ENCODE measurements at places on chromosomes 16 and 17.

GRCh38 chr16:50812046-50812445, 70.2 kb downstream of the CYLD start:
- DNase-seq = no peak

- no peak for DNase-seq
Measured at GRCh38 chr17:16472539-16472938, 19.5 kb downstream of the LRRC75A start.

- DNase-seq = no peak
Measured at GRCh38 chr17:63676584-63676983, 23.3 kb downstream of the LIMD2 start.

- no peak for DNase-seq
Measured at GRCh38 chr16:57865746-57866528, 63.6 kb upstream of the KIFC3 start.

DNA sequence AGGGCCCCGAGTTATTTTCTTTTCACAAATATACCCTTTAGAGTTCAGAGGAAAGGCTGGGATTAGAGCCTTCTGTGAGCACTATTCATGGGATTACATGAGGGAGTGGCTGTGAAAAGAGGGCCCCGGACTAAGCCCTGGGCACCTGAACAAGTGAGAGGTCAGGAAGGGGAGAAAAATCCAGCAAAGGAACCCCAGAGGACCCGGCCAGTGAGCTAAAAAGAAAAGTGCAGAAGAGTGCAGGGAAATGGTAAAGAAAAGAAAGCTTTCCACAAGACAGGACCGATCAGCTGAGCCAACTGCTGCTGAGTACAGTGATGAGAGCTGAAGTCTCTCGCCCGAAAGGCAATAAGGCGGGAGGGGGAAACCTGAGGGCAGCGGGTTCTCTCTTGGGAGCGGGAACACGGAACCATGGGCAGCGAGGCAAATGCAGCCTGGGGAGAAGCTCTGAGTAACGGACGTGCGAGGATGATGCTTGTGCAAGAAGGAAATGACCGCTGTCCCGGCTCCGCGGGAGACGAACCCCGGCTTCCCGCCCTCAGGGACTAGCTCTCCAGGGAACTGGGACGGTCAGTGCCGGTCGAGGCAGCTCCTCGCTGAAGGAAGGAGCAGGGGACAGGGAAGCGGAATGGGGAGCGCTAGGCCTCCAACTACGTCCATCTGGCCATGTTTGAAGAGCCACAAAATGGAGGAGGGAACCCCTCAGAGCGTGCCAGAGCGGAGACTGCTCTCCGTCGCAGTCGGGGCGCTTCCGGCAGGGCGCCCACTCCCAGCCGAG, 665 bp upstream of the ALDH3A2 start:
- DNase-seq = peak; percentile 61

DNA sequence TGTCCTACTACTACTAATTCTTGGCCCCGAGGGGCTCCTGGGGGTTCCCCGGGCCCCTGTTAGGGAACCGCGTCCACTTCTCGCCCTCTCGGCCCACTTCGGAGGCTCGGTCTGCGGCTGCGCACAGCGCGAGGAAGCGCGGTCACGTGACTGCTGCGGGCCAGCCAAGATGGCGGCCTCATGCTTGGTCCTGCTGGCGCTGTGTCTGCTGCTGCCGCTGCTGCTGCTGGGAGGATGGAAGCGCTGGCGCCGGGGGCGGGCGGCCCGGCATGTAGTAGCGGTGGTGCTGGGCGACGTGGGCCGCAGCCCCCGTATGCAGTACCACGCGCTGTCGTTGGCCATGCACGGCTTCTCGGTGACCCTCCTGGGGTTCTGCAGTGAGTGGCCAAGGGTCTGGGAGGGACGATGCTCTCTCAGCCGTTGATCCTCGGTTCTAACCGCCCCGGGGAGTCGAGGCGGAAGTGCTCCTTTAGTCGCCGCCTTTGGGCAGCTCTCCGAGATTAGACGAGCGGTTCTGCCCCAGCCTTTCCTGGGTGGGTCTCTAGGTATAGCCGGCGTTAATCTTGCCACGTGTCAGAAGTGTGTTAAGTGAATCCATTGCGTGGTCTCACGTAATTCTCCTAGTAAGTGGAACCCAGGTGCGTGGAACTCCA, at the start of gene ALG1:
ALG1 (plus strand) TSS at position 163 of the 653 bp plus-strand sequence; CDS start at position 170, 7 bp downstream.
- DNase-seq = peak; percentile 82

GRCh38 chr16:30961384-30961783, 3.8 kb downstream of the SETD1A start:
- DNase-seq = no peak

GRCh38 chr16:53159781-53160436, 105.1 kb downstream of the CHD9 start:
- peak; percentile 31 for DNase-seq

DNA sequence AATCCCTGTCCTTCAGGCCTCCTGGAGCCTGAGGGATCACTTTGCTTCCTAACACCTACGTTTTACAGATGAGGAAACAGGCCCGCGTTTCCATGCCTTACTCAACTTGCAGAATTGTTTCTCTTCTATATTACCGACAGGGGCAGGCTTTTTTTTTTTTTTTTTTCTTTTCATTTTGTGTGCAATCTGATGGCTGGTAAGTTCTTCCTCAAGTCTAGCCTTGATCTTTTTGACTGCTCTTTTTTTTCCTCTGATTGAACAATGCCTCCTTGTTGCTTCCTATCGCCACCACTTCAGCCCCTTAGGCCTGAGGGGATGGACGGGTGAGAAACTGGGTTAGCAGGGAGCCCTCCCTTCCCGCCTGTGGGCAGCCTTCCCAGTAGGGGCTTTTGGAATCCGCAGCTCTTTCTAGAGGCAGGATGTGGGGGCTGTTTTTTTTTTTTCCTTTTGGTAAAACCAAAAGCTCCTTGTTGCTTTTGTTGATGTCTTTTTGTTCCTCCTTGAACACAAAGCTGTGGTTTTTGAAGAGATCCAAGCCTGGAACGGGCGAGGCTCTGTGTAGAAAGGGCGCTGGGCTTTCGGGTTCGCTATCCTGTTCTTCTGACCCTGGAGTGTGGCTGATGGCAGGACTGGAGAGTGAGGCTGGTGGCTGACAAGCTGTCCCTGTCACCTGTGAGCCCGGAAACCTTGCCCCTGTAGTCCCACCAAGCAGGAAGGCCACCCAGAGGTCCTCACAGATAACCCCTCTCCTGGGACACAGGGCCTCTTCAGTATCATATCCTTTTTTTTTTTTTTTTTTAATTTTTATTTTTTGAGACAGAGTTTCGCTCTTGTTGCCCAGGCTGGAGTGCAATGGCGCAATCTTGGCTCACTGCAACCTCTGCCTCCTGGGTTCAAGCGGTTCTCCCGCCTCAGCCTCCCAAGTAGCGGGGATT, 14.0 kb downstream of the LASP1 start:
- DNase-seq = no peak

- DNase-seq = no peak
Measured at GRCh38 chr16:89434490-89434889, 55.9 kb downstream of the ANKRD11 start.

DNA sequence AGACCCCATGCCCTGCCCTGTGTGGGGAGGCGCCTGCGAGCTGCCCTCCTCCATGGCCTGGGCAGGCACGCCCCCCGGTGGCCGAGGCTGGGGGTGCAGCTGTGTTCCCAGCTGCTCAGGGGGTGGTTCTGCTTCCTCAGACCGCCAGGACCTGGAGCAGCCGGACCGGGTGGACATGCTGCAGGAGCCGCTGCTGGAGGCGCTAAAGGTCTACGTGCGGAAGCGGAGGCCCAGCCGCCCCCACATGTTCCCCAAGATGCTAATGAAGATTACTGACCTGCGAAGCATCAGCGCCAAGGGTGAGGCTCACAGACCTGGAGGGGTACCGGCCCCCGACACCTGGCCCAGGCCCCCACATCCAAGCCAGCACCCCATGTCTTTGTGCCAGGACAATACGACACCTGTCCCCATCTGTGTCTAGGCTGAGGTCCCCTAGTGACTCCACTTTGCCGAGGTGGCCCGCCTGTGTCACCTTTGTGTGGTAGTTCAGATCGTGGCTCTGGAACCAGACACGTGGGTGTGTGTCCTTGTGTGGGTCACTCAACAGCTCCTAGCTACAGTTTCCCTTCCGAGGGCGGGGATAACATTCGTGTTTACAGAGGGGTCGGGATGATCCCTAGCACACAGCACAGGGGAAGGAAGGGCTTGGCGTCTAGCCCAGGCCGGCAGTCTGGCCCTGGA, 9.3 kb downstream of the GJD3 start:
- DNase-seq = peak; percentile 9

DNA sequence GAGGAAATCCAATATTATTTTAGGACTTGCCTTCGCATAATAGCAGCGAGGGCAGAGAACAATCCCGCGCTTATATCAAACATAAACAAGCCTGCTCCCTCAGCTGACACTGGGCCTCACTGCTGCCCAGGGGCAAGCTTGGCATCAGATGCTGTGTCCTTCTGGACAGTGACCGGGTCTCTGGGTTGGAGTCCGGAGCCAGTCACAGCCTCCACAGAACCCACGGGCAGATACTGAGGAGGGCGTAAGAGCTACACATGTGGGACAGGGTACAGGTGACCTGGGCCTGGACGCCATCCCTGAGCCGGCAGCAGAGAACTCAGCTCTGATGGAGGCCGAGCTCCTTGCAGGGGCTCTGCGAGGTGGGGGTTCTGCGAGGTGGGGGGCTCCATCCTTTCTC, 14.7 kb upstream of the ZNF469 start:
- no peak for DNase-seq

GRCh38 chr16:56632848-56633365, 448 bp downstream of the MT1M start:
- DNase-seq = no peak

GRCh38 chr17:77830816-77831473, 127.6 kb upstream of the TNRC6C start:
- no peak for DNase-seq

DNA sequence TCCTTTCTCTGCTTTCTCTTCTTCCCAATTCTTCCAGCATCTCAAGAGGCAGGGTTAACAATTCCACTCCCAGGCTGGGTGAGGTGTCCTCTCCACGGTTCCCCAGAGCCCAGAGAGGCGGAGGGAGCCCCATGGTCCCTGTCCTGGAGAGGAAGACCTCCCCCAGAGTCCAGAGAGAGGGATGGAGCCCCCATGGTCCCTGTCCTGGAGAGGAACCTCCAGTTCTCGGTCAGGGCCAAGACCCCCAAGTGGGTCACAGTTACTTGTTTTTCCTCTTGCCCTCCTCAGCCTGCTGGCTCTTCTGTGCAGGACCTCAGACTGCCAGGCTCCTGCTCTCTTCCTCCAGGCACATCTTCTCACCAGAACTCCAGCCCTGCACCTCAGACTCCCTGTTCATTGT, 135.2 kb downstream of the RPTOR start:
- no peak for DNase-seq

GRCh38 chr17:38601539-38602351, 4.0 kb downstream of the SRCIN1 start:
- no peak for DNase-seq

DNA sequence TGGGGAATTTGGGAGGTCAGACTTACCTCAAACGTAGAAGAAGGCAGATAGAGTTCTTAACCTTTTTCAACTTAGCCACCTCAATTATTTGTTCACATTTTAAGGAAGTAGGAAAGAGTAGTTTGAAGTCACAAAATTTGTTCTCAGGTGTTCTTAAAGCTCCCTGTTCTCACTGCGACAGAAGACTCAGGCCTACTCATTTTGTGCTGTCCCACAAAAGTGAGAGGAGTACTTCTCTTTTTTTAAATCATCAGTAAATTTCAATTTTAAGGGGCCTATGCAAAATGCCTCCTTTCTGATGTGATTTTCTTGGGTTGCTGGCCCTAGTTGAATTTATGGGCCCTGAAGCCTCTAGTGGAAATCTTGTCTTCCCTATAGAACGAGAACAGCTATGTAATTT, 133.4 kb downstream of the MAP2K6 start:
- DNase-seq = no peak

GRCh38 chr16:30740364-30741251, 7.6 kb upstream of the PHKG2 start:
- no peak for DNase-seq

DNA sequence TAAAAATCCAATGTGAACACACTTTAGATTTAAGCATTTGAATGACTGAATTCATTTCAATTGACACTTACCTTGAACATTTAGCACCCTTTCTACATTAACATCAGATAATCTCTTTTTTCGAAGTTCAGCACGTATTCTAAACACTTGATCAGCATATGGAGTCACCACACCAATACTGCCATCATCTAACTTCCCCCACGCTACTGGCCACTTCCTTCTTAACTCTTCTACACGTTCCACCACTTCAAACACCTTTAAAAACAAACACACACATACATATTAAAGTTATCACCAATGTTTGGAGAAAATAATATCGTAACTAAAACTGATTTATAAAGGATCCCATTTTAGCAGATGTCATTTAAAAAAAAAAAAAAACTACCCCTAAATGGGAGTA, 93.5 kb downstream of the CACNG1 start:
- DNase-seq = no peak

DNA sequence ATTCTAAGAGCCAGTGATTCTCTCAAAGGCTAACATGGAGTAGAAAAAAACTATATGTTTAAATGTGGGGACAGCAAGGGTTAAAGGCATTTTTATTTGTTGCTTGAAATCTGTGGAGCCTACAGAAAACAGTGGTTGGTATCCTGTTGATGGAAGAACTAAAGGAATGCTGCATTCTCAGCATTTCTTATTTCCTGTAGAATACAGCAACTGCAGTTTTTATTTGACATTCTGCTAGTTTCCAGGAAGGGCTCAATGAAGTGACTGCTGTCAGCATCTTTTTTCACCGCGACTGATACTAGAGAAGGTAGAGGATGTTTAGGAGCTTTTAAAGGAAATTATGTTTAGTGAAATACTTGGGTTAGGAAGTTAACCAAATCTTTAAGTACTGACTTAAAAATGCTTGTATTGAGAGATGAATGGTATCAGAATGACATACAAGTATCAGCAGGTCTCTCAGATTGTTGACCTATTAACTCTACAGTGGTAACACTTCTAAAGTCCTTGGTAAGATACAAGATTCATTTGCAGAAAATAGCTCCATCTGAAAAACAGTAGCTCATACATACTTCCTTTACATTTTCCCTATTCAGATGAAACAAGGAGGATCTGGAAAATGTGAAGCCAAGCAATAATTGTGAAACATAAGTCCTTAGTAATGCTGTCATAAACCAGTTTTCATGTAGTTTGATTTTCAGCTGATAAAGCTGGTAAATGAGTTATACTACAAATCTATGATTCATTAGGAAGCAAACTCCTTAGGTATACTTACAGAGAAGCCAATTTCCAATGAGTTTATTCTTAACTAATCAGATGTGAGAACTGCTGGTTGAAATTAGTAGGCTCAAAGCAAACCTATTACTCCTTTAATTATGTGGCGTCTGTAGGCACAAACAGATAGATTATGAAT, 15.2 kb downstream of the CLTC start:
- DNase-seq = no peak

DNA sequence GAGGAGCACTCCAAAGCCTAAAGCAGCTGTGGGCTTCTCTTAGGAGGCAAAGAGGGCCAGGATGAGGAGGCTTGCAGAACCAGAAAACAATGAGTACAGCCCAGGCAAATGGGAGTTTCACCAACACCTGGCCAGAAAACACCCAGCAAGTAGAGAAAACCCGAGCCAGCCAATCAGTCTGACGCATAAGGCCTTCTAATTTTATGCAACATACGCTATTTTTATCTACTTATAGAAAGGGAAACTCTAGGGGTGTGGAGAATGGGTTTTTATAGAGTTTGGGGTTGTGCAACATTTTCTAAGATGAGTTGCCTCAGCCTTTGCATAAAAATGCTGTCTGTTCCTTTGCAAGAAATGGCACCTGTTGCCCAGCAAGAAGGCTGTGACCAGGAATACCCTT, 529.0 kb upstream of the CDH5 start:
- DNase-seq = no peak

- DNase-seq = no peak
Measured at GRCh38 chr17:29936724-29937123, 4.7 kb upstream of the EFCAB5 start.

All from NCI-H2171 (cell line).